ENCODE measurements at places on chromosomes 11 and 22. TPM values are rescaled to one million over a fixed set of nuclear protein-coding genes. Genes with fewer than 3 reads are reported as not detected.

GRCh38 chr22:26918226-26918625, 260.8 kb downstream of the MIAT start:
- DNase-seq, result no peak

- no peak for DNase-seq
Measured at GRCh38 chr22:18133452-18133851, 16.5 kb upstream of the USP18 start.

GRCh38 chr11:41950470-41951143, 491.2 kb upstream of the LRRC4C start:
- no peak for DNase-seq

DNA sequence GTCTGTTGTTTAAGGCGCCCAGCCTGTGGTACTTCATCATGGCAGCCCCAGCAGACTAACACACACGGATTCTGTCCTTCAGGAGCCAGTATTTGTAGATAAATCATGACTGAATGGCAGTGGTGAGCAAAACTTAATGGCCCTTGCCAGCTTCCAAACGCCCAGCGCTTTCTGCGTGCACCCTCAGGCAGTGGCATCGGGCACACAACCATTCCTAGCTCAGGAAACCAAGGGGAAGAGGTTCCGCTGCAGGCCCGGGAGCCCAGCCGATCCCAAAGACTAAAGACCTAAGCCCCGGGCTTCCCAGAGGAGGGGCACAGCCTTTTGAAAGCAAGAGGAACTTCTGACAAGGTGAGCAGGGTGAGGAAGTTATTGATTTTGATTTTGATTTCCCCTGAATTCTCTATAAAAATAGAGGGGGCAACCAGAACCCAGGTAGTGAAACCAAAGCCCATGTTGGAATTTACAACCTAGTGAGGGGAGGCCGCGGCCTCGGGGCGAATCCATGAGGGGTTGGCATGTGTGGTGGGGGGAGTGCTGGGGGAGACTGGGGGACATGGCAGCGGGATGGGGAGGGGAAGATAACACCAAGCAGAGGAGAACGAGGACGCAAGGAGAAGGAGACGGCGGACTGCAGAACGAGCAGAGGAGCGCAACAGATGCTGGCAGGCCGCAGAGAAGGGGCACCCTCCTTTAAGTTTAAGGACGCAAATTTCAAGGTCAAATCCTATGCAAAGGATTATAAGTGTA, 79.9 kb upstream of the SEPTIN5 start:
- DNase-seq, result no peak

The CHRDL2 gene
- 3.2 TPM for total RNA-seq

The PIH1D2 gene
- 1.5 TPM for total RNA-seq

The C11orf98 gene
- 36.5 TPM for total RNA-seq
